ENCODE measurements at places on chromosomes 4 and X.
A peak's percentile ranks its signal among the peaks of the same experiment; 100 is the strongest.

DNA sequence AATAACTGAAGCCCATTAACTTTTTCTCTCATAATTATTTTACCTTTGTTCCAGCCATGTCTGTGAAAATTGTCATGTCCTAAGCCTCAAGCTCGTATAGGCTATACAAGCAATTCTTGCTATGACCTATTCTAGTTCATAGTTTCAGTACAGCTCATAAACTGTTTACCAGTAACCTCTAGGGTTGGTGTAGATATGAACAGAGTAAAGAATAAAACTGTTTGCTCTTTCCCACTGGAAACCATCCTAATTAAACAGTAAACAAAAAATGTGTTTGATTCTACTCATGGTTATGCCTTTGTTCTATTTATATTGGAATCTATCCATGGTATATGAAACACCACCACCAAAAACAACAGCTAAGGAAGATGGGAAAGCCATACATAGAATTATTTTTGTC is 1444.0 kb upstream of the PCDH7 start:
- DNase-seq: no peak

- peak; percentile 95 for DNase-seq
Measured at GRCh38 chrX:45758319-45758718, 557.6 kb upstream of the DIPK2B start.

GRCh38 chr4:53693909-53694308 is 102.6 kb upstream of the LNX1 start:
- DNase-seq: no peak

DNA sequence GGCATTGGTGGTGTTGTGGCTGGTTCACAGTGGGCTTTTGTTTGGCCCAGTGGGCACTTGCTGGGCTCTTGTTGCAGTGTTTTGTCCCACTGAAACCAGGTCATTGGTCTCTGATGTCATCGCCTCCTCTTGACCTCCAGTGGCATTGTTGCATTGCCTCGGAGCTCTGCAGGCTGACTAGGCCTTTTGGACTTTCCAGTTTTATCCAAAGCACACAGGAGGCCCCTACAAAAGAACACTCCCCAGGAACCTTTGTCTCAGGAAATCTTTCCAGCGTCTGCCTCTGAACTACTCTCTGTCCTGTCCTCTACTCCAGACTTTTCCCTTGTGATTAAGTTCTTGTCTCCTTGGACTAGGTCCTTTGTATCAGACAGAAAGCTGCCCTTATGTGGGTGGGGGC is 54.8 kb downstream of the COQ2 start:
- DNase-seq: no peak

GRCh38 chr4:137559801-137560200 is 27.5 kb upstream of the PCDH18 start:
- DNase-seq: peak; percentile 6

GRCh38 chr4:48372272-48372671 is 30.9 kb downstream of the SLAIN2 start:
- no peak for DNase-seq

GRCh38 chr4:8228319-8229250 is 29.5 kb downstream of the SH3TC1 start:
- DNase-seq: peak; percentile 79

DNA sequence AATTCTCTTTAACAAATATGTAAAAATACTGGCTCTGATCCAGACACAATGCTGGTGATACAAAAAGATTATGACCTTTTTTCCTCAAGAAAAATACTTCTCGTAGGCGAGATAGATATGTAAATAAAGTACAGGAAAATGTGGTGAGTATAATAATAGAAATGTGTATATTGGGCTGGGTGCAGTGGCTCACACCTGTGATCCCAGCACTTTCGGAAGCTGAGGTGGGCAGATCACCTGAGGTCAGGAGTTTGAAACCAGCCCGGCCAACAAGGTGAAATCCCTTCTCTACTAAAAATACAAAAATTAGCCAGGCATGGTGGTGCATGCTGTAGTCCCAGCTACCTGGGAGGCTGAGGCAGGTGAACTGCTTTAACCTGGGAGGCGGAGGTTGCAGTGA is 55.0 kb downstream of the MRPL1 start:
- no peak for DNase-seq

- peak; percentile 49 for DNase-seq
Measured at GRCh38 chr4:73213916-73214653, 44.5 kb downstream of the ANKRD17 start.

DNA sequence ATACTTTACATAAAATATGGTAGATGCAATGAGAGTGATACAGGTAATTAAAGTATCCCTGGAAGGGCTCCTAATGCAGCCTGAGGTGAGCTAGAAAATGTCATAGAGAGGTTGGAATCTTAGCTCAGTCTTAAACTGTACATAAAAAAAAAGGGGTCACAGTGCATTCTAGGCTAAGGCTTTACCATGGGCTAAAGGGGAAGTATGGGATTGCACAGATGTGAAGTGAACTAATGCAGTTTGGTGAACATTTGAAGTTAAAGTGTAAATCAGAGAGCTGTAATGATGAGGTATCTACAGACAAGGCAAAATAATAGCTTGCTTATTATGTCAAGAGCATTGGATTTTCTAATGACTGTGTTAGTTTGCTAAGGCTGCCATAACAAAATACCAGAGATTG is 405.9 kb downstream of the ADGRL3 start:
- DNase-seq: no peak

- peak; percentile 90 for DNase-seq
Measured at GRCh38 chr4:87011340-87012034, 76.7 kb downstream of the AFF1 start.

GRCh38 chr4:165203541-165204461 is 3.6 kb upstream of the KLHL2 start:
- no peak for DNase-seq

- DNase-seq: no peak
Measured at GRCh38 chrX:153925739-153926551, at the start of gene ARHGAP4. TSS of gene ARHGAP4 (minus strand) at chrX:153926264. CDS start at chrX:153926202, 62 bp downstream.

DNA sequence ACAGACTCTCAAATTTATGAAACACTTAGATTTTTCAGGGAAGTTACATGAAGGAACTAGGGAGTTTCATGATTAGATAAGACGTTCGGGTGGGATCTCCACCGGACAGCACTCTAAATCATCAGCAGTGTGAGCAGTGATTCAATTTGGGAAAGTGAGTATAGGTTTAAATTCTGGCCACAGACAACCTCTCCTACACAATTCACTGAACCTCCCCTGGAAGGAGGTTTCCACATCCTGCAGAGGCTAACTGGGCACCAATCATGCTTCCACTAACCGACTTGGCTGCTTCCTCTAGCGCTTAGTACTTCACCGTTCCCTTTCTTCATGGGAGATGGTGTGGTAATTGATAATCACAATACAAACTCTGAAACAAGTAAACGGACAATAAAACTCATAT is 5.6 kb downstream of the CXCL9 start:
- no peak for DNase-seq

- no peak for DNase-seq
Measured at GRCh38 chr4:165612936-165613335, 234.1 kb downstream of the CPE start.

- no peak for DNase-seq
Measured at GRCh38 chrX:9233141-9233540, 199.2 kb upstream of the FAM9B start.

DNA sequence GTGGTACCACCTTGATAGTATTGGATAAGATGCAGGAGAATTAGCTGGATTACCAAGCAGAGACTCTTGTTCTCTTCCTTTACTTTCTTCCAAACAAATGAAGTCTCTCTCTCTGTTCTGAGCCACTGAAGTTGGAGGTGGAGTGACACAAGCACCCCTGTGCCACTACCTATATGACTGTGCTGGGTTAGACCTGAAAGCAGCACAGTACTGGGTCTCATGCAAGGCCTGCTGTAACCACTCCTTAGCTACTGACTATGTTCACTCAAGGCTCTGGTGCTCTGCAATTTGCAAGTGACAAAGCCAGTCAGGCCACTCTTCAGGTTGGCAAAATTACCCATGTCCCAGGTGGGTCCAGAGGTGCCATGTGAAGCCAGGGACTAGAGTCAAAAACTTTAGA is 389.6 kb upstream of the MAOA start:
- no peak for DNase-seq

GRCh38 chr4:118587116-118587831 is 97.9 kb upstream of the METTL14 start:
- no peak for DNase-seq

DNA sequence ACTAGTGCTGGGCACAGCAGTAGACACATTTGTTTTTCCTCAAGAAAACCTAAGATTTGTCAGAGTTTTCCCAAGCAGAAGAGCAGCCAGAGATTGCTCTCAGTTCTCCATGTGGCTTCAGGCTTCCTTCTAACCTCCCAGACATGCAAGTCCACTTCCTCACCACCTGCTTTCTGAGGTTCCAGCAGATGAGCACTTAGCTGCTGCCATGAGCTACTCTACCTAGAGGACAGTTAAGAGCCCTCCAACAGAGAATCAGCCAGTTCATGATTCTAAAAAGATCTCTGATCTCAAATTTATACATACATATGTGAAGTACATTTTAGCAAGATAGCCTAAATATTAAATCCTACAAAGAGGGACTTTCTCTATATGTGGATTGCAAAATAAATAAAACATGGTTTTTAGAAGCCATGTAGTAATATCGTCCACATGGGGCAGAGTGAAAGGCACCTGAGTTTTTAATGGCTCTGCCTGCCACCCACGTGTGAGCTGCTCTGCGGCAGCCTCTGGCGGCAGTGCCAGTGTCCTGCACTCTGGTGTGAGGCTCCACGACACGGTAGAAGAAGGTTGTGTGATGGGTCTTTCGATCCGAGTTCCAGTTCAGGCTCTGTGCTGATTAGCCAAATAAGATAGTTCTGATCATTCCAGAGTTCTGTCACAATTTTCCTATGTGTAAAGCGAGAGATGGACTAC is 10.3 kb downstream of the CYP4V2 start:
- DNase-seq: no peak
